ENCODE measurements at places on chromosomes 6 and 20. TPM values are rescaled to one million over a fixed set of nuclear protein-coding genes. Genes with fewer than 3 reads are reported as not detected.

Gene LTA
- 0.56 TPM for total RNA-seq

Gene RWDD2A
- 11.9 TPM for total RNA-seq

DNA sequence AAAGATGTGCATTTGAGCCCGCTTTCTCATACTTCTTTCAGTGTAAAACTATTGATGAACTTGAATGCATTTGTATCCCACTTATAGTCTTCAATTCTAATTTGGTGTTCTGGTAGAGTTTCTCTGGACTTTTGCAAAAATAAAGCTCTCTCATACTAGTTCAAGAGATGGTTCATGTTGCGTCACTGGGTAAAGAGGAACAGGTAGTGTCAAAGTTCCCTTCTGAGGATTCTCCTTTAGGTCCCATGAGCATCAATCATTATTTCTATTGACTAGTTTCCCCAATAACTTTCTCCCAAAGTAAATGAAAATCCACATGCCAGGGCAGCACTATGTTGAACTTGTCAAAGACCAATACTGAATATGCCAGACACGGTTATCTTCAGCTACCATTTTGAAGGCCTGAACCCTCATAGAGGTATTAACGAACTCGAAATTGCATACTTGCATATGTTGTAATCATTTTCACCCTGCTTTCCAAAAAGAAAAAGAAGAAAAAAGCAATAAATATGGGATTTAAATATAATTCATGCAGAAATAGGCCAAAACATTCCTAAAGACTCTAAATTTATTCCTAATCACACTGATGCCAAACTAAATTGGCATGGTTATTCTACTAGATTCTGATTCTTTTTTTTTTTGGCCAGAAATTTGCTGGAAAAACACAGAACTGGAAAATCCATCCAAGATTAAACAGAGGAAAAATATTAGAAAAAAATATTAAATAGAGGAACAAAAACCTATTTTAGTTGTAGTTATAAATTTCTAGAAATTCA is 84.5 kb downstream of the SGK1 start:
- DNase-seq: no peak

DNA sequence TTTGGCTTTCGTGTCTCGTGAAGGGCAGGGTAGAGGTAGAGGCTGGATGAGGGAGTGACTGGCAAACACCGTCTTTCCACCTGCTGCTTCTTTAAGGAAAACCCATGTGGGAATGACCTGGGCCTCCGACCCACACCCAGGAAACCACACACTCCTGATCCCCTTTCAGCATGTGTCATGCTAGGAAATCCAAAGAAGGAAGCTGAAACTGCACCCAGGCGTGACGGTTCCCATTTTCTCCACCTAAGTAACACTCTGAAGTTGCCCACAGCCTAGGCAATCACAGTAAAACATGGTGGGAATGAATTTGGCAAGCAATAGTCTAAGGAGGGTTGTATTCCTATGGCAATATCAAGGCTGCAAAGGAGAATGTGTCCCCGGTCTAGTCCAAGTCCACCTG is 538.4 kb upstream of the NOX3 start:
- no peak for DNase-seq

- peak; percentile 25 for DNase-seq
Measured at GRCh38 chr6:170128346-170128745, 162.5 kb downstream of the DLL1 start.

GRCh38 chr6:162964488-162965140 is 236.8 kb downstream of the PACRG start:
- no peak for DNase-seq

Data from dorsolateral prefrontal cortex (tissue), 122 donors.